ENCODE measurements at places on chromosomes 12 and 14. TPM values are rescaled to one million over a fixed set of nuclear protein-coding genes. Genes with fewer than 3 reads are reported as not detected.

DNA sequence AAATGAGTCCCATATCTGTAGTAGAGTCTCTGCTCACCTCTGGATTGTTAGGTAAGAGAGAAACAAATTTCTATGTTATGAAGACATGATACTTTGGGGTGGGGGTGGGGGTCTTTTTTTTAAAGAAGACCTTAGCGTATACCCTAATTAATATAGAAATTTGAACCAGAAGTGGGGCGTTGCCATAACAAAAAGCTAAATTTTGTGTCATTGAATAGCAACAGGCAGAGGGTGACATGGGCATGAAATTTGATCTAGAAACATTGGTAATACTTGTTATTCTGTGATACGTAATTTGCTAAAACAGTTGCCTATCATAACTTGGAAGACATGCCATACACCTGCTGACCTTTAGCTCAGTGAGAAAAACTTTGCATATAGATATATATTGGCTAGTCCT, 92.3 kb upstream of the SLC38A2 start:
- no peaks in the 10 kb centered on the region for H3K27me3 ChIP-seq
- no peaks in the 10 kb centered on the region for H3K36me3 ChIP-seq
- H3K4me3 ChIP-seq = no peak overlapping the region
- DNase-seq = no peak
- no peak overlapping the region for H3K27ac ChIP-seq
- H3K4me1 ChIP-seq = peaks cover 23% of the 10 kb centered on the region

GRCh38 chr12:44876544-44877410, 662 bp upstream of the NELL2 start:
- H3K4me1 ChIP-seq = no peaks in the 10 kb centered on the region
- peak; percentile 70 for DNase-seq
- no peaks in the 10 kb centered on the region for H3K36me3 ChIP-seq
- peak overlapping the region; percentile 83 for H3K4me3 ChIP-seq

- no peak overlapping the region for H3K27ac ChIP-seq
- no peak for DNase-seq
- no peaks in the 10 kb centered on the region for H3K36me3 ChIP-seq
- H3K4me3 ChIP-seq = no peak overlapping the region
- no peaks in the 10 kb centered on the region for H3K4me1 ChIP-seq
- H3K27me3 ChIP-seq = peaks cover 18% of the 10 kb centered on the region
Measured at GRCh38 chr12:5094551-5094950, 50.9 kb downstream of the KCNA5 start.

DNA sequence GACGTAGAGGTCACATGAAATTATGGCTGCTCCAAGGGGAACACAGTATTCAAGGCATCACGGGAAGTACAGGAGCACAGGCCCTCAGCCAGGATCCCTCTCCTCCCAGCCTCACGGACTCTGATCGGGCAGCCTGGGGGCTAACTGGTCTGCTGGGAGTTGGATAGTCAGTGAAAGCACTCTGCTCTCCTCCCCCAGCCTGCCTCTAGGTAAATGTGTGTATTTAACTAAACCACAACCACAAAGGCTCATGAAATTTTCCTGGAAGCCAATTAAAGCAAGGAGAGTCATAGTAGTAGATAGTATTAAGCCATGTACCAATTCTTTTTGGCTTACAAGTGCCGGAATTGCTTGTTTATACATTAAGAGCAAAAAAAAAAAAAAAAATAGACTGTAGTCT, 254.3 kb downstream of the MSRB3 start:
- H3K4me3 ChIP-seq = no peak overlapping the region
- no peaks in the 10 kb centered on the region for H3K27me3 ChIP-seq
- peaks cover 36% of the 10 kb centered on the region for H3K4me1 ChIP-seq
- no peaks in the 10 kb centered on the region for H3K36me3 ChIP-seq
- H3K27ac ChIP-seq = peak overlapping the region; percentile 90

DNA sequence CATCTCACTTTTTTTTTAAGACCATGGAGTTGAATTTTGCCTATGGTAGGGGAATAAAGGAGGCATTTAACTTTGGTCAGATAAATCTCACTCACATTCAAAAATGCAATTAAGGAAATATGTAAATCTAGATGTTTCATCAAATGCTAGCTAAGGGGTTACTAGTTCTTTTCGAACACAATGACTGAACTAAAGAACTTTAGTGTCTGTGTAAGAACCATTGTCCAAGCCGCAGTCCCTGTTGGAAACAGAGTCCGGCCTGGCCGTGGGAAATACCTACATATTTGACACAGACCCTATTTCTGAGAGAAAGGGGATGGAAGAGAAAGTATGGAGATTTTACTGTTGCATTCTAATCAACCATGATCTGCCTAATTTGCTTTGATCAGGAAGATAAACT, 17.4 kb downstream of the LGR5 start:
- DNase-seq = no peak
- no peaks in the 10 kb centered on the region for H3K36me3 ChIP-seq
- no peaks in the 10 kb centered on the region for H3K27me3 ChIP-seq
- no peaks in the 10 kb centered on the region for H3K4me1 ChIP-seq

DNA sequence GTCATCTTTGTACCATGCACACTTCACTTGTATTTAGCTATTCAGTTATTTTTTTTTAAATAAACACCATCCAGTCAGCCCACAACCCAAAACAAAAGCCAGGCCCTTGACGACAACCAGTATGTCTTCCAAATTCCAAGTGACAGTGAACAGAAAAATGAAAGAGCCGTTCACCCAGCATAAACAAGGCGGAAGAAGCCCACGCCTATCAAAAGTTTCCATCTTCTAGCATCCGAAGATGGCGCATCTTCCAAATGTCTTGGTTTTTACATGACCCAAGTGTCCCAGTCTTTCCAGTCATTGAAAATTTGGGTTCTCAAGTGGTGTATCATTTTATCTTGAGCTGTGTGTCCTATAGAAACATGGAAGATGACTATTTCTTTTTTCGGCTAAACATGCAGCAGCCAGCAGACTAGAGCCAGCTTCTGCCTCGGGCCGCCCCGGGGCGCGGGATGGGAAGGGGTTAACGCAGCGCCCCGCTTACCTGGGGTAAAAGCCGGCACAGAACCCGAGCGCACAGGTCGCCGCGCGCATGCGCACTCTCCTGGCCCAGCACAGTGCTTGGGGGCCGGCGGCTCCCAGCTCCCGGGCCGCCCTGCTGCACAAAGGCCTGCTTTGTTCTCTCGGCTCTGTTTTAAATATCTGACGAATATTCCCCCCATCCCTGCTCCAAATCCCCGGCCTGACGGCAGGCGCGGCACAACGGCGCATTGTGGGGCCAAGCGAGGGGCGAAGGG, 164.8 kb downstream of the ZFP36L1 start:
- no peaks in the 10 kb centered on the region for H3K36me3 ChIP-seq
- H3K4me1 ChIP-seq = peaks cover 30% of the 10 kb centered on the region
- DNase-seq = peak; percentile 88
- no peaks in the 10 kb centered on the region for H3K27me3 ChIP-seq
- H3K4me3 ChIP-seq = no peak overlapping the region

Gene TMEM233
- not detected for total RNA-seq

GRCh38 chr14:60945984-60946383, 34.9 kb downstream of the TRMT5 start:
- no peaks in the 10 kb centered on the region for H3K36me3 ChIP-seq
- no peaks in the 10 kb centered on the region for H3K27me3 ChIP-seq
- no peak overlapping the region for H3K4me3 ChIP-seq
- H3K27ac ChIP-seq = no peak overlapping the region
- H3K4me1 ChIP-seq = peaks cover 6% of the 10 kb centered on the region

DNA sequence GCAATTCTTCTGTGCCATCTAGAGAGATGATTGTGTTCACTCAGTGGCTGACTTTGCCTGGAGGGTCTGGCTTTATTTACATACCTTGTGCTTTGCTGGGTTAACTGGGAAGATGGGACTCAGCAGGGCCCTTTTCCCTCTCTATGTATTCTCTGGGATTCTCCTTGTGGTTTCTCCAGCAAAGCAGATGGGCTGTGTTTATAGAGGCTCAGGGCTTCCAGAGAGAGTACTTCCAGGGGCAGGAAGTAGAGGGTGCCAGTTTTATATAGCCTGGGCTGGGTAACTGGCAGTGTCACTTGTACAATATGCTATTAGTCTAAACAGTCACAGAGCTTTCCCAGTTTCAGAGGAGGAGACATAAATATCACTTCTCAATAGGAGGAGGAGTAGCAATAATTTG, 509.9 kb downstream of the DIO2 start:
- no peaks in the 10 kb centered on the region for H3K36me3 ChIP-seq
- H3K27me3 ChIP-seq = no peaks in the 10 kb centered on the region
- no peak overlapping the region for H3K27ac ChIP-seq
- DNase-seq = no peak

- no peaks in the 10 kb centered on the region for H3K27me3 ChIP-seq
- H3K27ac ChIP-seq = no peak overlapping the region
- peaks cover 5% of the 10 kb centered on the region for H3K4me1 ChIP-seq
Measured at GRCh38 chr12:80234667-80235066, 135.3 kb downstream of the OTOGL start.

Gene ABCC9
- 10.0 TPM for total RNA-seq

GRCh38 chr12:4584896-4585295, 22.9 kb downstream of the DYRK4 start:
- no peaks in the 10 kb centered on the region for H3K36me3 ChIP-seq
- H3K27me3 ChIP-seq = peaks cover 3% of the 10 kb centered on the region
- H3K27ac ChIP-seq = no peak overlapping the region
- DNase-seq = no peak
- H3K4me1 ChIP-seq = peaks cover 2% of the 10 kb centered on the region
- no peak overlapping the region for H3K4me3 ChIP-seq

DNA sequence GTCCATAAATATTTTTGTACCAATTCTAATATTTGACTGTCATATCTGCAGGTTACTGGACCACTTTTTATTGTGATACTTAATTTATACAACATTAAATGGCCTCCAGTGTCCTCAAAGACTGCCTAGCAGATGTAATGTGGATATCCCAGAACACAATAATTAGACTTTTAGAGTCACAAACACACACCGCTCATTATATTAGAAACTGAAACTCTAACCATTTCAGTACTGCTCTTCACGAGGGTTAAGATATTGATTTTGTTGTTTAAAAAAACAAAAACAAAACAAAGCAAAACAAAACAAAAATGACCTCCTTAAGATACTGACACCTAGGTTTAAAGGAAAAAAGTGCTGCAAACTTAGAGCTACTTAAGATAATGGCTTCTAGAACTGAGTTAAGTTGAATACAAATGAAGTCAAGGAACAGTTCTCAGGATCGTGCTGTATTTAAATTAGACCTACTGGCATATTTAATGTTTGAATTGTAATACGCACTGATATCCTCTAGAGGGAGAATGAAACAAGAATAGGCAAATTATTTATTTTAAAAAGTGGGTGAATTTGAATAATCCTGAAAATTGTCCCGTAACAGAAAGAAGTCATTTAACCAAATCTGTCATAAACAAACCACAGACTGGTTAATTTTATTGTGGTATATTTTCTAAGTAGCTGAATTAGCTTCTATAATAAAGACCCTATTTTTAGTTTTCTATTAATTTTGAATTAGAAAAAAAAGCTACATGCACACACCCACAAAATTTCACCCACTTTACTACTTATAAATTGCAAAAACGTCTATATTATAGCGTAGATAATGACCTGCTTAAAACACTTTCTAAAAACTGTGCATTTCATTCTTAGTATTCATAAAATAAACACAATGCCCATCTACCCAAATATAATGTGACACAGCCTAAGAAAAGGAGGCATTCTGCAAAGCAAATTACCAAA, 395.2 kb upstream of the DCN start:
- no peaks in the 10 kb centered on the region for H3K27me3 ChIP-seq
- DNase-seq = peak; percentile 12
- H3K4me1 ChIP-seq = no peaks in the 10 kb centered on the region
- no peaks in the 10 kb centered on the region for H3K36me3 ChIP-seq
- H3K4me3 ChIP-seq = no peak overlapping the region

Gene PPP4R3A
- total RNA-seq = 85.7 TPM

- no peaks in the 10 kb centered on the region for H3K27me3 ChIP-seq
- H3K4me3 ChIP-seq = no peak overlapping the region
- DNase-seq = no peak
- H3K4me1 ChIP-seq = peaks cover 8% of the 10 kb centered on the region
- H3K27ac ChIP-seq = no peak overlapping the region
Measured at GRCh38 chr12:87846045-87846444, 183.2 kb downstream of the C12orf50 start.

DNA sequence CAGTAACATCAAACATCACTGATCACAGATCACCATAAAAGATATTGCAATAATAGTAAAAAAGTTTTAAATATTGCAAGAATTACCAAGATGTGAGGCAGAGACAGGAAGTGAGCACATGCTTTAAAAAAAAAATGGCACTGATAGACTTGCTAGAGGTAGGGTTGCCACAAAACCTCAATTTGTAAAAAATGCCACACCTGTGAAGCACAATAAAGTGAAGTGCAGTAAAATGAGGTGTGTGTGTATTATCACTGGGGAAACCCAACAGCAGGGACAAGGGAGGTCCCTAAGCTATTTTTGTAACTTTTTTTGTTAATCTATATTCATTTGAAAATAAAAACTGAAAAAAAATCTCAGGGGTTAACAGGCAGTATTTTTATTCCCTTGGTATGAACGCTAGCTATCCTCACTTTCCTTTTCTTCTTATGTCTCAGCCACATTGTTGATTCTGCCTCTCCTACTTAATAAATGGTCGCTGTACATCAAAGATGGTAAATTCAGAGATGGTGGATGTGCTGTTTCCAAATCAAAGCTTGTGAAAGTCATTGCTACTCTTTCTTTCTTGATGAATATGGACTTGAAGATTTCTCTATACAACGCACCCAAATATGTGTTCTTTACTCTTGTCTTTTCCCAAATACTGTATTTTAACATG, 14.0 kb upstream of the KLRD1 start:
- no peaks in the 10 kb centered on the region for H3K4me1 ChIP-seq
- H3K4me3 ChIP-seq = no peak overlapping the region
- H3K36me3 ChIP-seq = no peaks in the 10 kb centered on the region
- H3K27me3 ChIP-seq = no peaks in the 10 kb centered on the region

Measured in hepatocyte (in vitro differentiated cells).